ENCODE measurements at places on chromosomes 7 and 10.

GRCh38 chr10:43427166-43427825 is 9.6 kb upstream of the ZNF487 start:
- DNase-seq = no peak

- DNase-seq = no peak
Observed at GRCh38 chr10:100004805-100005510, 4.8 kb downstream of the DNMBP start.

GRCh38 chr7:840001-840600 is 7.8 kb downstream of the SUN1 start:
- DNase-seq = no peak

DNA sequence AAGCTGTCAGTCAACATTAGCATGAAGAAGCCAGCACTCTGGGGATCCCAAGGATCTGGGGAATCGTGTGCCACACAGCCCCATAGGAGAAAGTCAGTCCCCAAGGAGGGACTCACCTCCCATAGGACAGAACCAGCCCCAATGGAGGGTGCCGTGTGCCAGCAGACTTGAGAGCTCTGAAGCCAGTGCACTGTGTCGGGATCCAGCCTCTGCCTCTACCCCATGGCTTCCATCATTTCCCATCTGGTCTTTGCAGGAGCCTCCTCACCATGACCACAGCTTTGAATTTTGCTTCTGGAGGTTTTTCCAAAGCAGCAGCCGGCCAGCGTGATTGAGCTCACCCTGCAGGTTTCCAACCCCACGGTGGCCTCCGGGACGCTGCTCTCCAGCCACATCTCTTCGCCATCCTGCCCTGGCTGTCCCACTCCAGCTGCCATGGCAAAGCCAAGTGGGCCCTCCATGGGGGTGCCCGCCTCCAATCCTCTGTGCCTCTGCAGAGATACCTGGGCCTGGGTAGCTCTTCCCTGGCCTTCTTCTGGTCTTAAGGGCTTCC is 171.8 kb upstream of the SHH start:
- DNase-seq = no peak

DNA sequence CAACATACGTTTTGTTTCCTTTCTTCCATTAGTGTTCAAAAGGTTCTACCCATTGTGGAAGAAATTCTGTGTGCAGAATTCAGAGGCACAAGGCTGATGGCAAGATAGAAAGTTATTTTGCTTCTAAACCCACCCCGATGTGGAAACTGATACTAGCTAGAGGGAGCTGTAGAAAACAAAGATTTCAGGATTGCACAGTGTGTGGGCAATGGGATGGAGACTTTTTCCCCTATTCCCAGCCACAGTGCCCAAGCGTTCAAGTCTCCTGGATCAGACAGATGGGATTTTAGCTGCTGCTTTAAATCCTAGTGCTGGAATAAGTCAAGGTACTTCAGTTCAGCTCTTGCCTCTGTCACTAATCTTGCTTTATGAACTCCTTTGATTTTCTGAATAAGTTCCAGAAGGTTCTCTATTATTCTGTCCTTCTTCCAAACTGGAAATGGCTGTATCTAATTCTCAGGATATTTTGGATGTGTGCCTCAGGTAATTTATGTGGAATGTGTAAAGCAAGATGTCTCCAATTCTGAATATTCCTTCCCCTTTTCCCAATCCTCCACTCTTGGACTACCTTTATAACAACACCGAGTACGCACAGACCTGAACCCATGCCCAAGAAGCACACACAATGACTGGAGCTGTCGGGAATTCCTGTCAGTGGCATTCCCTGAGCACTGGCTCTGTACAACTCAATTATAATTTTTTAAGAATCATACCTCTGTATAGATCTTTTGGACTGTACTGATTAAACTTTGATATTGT is 473.0 kb downstream of the PLXDC2 start:
- no peak for DNase-seq

DNA sequence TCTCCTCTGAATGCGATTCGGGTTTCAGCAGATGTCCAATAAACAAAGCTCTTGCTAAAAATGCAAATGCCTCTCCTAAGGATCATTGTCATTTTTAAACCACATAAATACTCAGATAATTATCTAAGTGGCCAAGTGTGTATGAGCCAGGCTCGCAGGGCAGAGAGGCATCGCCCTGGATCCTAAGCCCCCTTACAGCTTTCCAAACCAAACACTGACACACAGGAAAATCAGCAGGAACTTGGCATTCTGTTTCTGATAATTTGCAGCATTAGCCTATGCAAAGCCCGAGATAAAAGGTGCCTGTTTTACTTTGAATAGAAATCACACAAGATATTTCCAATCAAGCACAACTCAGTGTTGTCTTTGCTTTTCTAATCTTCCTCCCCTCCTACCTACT is 134.4 kb downstream of the ABCA13 start:
- no peak for DNase-seq

DNA sequence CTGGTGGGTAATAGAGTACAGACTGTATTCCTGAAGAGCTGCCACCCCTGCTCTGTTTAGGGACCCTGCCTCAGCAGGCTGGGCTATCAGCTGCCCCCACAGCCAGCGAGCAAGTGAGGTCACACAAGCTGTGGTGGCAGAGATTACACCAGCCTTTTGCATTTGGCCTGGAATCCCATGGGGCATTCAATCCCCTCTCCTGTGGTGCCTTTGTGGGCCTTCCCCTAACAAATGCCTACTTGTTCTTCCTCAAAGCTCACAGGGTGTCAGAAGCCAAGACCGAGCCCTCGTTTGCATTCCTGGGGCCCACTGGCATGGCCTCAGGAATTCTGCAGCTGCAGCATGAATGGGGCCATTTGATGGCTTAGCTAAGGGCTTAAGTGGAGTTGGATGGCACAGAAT is 212.7 kb upstream of the PHYHIPL start:
- peak; percentile 95 for DNase-seq

GRCh38 chr7:137904833-137905232 is 58.1 kb upstream of the DGKI start:
- no peak for DNase-seq

- no peak for DNase-seq
Observed at GRCh38 chr7:15675379-15675778, 11.1 kb downstream of the MEOX2 start.

DNA sequence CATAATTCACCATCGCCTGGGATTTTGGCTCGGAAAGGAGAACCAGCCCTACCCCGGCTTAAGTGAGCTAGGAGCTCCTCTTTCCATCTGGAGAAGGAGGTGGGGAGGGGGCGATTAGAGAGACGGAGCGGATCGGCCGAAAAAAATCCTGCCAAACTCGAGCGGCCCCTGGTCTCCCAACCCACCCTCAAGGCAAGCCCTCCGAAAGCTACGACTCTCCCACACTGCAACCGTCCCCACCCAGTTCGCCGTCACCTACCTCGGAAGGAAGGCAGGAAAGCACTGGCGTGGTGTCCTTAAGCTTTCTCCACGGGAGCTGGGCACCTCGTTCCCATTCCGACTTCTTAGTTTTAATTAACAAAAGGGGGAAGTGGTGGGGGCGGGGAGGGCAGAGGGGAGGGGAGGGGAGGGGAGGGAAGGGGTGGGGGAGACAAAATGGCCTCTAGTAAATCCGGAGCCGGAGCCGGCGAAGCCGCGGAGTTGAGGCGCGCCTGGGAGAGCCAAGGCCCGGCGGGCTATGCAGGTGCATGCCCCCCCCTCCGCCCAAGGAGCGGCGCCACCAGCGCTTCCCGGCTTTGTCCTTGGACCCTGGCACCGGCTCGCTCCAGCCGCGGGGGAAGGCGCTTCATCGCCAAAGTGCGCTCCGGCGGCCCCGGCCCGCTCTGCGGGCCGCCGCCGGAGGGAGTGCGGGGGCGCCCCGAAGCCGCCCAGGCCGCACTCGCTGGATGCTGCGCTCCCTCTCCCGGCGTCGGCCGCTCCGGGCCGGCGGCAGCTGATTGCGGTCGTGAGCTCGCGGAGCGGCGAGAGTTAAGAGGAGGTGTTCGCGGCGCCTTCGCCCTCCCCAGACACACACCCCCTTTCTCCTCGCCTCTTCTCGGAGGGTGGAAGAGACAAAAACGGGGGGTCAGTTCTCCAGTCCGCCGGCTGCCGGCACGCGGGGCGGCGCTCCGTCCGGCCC is at the start of gene LRRC4:
TSS of gene LRRC4 (minus strand) at position 784 of the 958 bp plus-strand sequence. CDS start 797 bp downstream, outside the sequence.
- peak; percentile 49 for DNase-seq

DNA sequence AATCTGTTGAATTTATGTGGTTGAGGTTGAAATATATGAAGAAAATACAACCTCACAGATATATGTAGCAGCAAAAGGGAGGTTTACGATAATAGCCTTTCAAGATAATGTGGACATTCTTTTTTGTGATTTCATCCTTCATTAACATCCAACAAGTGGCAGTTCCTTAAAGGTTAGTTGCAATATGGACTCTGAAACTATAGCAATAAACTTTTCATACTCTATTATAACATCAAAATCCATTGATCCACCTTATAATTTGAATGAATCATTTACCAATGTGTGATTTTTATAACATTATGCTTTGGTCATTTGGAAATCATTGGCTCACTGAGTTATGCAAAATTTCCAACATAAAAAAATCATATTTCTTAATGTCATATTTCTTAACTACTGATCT is 200.8 kb upstream of the CSTF2T start:
- no peak for DNase-seq

DNA sequence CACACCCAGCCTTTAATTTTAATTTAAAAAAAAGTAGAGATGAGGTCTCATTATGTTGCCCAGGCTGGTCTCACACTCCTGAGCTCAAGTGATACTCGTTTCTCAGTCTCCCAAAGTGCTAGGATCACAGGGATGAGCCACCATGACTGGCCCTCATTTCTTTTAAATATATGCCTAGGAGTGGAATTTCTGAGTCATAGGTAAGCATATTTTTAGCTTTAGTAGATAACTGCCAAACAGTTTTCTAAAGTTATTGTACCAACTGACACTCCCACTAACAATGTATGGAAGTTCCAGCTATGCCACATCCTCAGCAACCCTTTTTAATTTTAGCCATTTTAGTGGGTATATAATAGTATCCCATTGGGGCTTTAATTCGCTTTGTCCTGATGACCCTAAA is 13.8 kb upstream of the PPIF start:
- no peak for DNase-seq

DNA sequence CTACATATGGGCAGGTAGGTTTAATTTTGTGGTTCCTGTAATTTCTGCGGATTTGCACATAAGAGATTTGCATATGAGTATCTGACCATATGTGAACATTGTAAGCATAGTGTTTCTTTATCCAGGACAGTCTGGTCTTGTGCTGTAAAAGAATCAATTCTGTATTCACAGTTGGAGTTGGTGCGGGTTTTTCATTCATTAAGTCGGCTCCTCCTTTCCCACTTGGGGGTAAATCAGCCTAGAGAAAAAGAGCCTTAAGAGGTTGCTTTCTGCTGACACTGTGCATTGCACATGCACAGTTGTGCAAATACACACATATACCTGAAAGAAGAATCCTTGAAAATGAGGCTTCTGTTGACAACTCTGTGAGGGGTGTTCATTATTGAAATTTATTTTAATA is 6.1 kb upstream of the CYP26C1 start:
- no peak for DNase-seq

GRCh38 chr7:142477079-142477651 is 219.3 kb upstream of the PRSS58 start:
- DNase-seq = no peak

- DNase-seq = no peak
Observed at GRCh38 chr10:4442296-4442695, 383.7 kb upstream of the AKR1E2 start.

GRCh38 chr10:133616371-133617130 is 10.0 kb downstream of the FRG2B start:
- DNase-seq = no peak

DNA sequence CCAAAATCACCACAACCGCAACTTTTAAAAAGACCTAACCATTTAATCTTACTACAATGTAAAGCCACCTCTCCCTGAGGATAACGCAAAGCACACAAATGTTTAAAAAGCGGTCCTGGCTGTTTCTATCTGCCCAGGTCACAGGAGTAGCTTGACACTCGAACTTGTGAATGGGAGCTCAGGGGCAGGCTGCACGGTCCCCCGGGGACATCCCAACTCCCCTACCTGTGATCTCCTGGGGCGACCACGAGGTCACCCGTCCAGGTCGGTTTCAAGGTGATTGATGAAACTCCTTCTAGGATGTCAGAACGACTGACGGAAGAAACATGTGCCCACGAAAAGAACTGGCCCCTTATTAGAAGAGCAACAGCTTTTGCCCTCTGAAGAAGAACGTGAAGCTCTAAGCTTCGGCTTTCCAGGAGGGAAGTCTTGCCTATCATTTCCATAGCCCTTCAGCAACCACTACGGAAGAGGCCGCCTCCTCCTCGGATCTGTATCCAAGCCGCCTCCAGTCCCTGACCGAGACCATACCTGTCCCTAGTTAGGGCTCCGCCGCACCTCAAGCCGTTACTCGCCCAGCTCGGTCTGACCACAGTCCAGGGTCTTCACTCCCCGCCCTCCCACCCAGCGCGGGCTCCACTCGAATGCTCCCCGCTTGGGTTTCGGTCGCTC is 459 bp downstream of the CYCS start:
- DNase-seq = no peak

GRCh38 chr7:81460250-81461045 is 309.4 kb downstream of the HGF start:
- DNase-seq = no peak

DNA sequence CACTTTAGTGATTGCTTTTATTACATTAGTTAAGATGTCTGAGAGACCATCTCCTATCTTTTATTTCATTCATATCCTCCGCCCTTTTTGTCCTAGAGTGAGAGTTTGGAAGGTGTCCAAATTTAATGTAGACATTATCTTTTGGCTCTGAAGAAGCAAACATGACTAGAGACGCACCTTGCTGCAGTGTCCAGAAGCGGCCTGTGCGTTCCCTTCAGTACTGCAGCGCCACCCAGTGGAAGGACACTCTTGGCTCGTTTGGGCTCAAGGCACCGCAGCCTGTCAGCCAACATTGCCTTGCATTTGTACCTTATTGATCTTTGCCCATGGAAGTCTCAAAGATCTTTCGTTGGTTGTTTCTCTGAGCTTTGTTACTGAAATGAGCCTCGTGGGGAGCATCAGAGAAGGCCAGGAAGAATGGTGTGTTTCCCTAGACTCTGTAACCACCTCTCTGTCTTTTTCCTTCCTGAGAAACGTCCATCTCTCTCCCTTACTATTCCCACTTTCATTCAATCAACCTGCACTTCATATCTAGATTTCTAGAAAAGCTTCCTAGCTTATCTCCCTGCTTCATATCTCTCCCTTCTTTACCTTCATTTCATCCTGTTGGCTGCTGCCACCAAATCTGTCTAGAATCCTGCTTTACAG is 10.4 kb upstream of the CLCN1 start:
- DNase-seq = no peak

DNA sequence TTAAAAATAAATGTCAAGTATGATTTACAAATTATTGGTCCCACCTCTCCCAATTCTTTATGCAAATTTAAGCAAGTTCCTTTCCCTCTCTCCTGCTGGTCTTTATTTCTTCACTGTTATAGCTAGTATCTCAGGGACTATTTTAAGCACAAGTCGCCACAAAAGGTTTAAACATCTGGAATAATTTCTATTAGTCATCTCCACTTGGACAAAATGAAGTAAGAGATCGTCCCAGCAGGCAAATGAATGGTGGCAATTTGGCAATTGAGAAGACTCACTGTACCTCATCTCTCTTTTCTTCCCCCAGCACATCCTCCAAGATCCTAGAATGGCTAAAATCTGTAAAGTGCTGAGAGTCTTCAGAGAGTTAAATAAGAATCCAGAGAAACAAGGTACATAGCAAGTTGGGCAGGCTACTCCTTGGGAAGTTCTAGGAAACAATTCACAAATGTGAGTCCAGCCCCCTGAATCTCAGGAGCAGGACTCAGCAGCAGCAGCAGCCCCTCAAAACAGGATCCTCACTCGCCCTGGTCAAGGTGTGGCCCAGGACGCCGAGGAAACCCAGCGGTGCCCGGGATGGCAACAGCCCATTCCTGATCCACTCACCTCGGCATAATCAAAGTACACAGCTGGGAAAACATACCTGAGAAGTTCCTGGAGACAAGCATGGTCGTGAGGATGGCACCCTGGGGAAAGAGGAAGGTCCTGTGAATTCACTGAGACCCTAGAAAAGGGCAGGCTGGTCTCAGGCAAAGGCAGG is 30.3 kb upstream of the NDST2 start:
- no peak for DNase-seq

All from caudate nucleus (tissue), 63 donors.